ENCODE measurements at places on chromosomes 6 and 20. TPM values are rescaled to one million over a fixed set of nuclear protein-coding genes. Genes with fewer than 3 reads are reported as not detected.

- no peak for ATAC-seq
Observed at GRCh38 chr20:54015496-54015895, 54.9 kb downstream of the BCAS1 start.

- ATAC-seq, result no peak
Observed at GRCh38 chr6:154960299-154960843, 34.7 kb upstream of the TIAM2 start.

DNA sequence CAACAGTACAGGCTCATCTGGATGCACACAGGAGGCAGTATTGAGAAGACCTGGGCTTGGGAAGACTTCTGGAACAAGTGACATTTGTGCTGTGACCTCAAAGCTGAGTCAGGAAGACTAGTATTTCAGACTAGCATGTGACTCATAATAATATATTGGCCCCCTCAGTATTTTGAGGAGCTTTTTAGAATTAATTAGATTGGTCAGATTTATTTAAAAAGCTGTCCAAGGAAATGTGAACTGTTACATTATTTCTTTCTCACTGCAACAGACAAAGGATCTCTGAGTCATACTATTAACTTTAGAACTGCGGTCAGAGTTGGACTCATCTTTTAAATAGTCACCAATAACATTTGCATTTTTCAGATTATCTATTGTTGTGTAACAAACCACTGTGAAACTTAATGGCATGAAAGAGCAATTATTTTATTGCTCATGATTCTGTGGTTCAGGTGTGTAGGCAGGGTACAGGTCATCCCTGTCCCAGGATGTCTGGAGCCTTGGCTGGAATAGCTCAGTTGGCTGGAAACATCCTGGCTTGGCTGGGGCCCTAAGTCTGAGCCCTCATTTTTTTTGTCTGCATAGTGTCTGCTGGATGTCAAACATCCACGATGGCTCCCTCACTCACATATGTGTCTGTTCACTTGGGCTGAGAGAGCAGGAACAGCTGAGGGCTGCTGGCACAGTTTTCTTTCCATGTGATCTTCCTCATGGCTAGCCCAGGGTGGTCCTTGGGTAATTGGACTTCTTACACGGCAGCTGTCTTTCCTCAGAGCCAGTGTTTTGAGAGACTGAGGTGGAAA, 46.9 kb downstream of the MAP3K4 start:
- ATAC-seq, result peak; percentile 84

DNA sequence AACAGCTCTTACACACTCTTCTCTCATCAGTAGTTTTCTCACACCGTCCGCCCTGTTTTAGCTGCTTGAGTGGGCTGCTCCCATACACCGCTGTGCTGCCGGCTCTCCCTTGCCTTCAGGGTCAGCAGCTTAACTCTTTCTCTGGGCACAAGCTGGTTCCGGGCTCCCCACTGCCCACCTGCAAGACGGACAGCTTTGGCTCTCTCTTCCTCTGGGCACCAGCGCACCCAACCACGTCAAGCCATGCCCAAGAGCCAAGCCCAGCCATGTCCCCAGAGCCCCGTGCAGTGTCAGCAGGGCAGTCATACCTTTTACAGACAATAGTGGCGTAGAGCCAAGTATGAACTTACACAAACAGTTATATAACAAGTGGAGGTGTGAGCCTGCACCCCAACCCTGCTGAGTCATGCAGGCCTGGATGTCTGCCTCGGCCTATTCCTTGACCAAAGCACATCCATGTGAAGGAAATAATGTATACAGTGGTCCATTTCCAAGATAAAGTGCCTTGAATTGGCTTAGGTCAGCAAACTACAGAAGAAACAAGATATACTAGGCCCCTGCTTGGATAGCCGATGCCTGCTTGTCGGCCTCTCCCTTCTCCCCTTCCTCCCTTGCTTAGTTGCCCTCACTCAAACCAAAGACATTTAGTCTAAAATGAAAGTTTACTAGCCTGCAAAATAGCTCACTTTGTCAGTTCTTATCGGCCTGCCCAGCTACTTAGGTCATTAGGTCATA, 89.3 kb downstream of the JPH2 start:
- ATAC-seq, result no peak

DNA sequence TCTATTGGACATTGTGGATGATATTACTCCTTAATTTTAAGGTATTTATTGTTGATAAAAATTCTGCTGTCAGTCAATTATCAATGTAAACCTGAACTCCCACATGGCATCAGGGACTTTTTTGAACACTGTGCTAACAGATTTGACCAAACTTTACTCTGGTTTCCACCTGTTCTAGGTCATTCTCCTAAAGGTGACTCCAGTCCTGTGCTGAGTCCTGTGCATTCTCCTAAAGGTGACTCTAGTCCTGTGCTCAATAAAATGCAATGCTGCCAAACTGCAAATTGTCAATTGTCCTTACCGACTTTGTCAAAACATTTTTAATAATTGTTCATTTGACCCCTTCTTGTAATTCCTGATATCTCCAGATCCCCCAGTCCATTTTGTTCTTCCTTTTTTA, 408.4 kb upstream of the EPHA7 start:
- no peak for ATAC-seq

DNA sequence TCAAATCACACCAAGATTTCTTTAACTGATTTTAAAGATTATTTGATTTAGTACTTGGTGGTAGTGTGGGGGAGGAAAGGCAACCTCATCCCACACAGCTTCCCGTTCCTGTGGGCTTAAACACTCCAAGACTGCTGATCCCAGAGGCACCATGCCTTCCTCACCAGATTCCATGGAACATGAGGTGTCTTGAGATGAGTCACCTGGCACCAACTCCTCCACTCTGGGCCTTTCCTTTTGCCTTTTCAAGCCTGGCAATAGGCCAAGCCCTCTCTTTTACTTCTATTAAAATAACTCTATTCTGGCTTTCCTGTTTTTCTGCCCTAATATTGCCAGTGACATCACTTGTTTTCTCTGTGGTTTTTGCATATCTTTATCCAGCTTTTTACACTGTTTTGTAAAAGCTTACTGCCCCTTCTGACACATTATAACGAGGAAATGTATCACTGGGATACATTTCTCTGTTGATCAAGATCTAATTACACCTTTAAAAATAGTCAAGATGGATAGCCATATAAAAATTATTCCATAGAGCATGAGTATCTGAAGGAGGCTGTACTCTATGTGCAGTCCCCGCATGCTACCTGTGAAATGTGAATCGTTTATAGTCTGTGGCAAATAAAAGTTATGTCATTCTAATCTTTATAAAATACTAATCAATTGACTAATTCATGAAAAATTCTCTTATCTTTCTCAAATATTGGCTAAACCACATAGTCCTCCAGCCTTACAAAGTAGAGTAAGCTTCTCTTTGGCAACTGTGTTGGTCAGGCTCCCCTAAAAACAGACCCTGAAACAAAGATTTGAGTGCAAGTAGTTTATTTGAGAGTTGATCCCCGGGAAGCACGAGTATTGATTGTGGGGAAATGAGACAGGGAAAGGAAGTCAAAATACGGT, 257.8 kb upstream of the KCNQ5 start:
- no peak for ATAC-seq

DNA sequence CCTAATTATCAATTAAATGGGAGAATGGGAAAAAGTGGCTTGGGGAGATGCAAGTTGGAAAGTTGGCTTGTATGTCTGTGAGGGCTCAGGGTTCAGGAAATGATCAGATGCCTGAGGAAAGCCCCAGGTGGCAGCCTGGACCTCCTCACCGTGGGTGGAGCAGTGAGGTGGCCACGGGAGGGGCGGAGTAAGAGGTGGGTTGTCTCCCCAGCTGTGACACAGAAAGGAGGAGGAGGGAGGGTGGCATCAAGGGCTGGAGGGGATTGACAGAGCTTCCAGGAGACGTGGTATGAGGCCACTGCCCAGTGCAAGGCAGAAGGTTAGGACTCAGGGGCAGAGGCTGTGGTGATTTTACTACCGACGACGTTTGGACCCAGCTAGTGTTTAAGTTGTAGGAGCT, 672.2 kb downstream of the PRKN start:
- ATAC-seq, result peak; percentile 21

GRCh38 chr6:12614456-12614855, 102.1 kb upstream of the PHACTR1 start:
- no peak for ATAC-seq

GRCh38 chr6:33838983-33839382, 35.2 kb upstream of the MLN start:
- ATAC-seq, result no peak

DNA sequence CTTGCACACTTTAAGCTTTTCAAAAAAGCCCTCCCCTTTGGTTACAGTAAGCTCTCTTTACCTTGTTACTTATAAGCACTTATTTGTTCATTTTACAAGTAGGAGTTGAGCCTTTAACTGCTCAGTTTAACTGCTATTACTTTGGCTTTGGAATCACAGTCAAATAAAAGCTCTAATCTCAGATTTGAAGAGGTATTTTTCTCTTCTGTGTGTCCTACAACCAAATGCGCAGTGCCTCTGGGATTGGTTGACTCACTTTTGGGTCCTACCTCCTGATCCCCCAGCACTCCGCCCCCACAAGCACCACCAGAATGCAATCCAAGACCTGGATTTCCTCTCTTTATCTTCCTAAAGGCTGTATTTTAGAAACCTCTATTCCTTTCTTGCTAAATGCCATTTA, 2.5 kb downstream of the NCOA7 start:
- ATAC-seq, result no peak

- no peak for ATAC-seq
Observed at GRCh38 chr6:108838101-108838717, 10.0 kb upstream of the ARMC2 start.

- ATAC-seq, result no peak
Observed at GRCh38 chr6:116411284-116411623, 40.5 kb downstream of the DSE start.

GRCh38 chr20:658731-659291, 5.8 kb upstream of the SRXN1 start:
- no peak for ATAC-seq

CAGE1 gene
- 0.16 TPM for total RNA-seq

KIF6 gene
- total RNA-seq, result not detected

CCR6 gene
- 55.7 TPM for total RNA-seq

EYA2 gene
- 0.16 TPM for total RNA-seq

CCN5 gene
- total RNA-seq, result not detected

RAD21L1 gene
- not detected for total RNA-seq
